ENCODE measurements at places on chromosomes 4 and X.

- no peak for DNase-seq
Measured at GRCh38 chr4:20288846-20289512, 37.3 kb downstream of the SLIT2 start.

DNA sequence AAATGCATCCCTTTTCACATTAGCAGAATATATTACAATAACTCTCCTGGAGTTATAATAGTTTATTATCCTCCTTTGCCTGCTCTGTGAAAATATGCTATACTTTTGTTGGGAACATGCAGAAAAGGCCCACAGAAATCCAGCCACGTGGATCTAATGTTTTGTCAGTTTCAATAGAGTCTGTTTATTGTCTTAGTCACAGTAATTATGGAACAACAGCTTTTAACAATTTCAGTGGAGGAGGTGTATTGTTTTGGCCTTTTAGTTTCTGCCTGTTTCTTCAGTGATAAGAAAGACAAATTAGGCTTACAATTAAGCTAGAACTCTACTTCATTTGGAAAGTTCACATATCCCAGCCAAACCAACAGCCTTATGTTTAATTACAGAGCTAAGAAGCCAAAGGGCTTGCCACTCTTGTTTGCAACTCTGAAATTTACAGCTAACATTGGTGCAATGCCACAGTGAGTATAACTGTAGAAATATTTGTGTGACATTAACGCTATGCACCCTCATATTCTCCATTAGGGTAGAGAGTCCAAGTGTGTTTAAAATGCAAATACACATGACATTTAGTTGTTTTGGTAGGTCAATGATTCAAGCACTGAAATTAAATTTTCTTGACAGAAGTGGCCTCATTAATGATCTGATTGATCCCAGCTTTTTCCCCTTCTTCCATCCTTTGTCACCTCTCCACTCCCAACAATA, 175.8 kb downstream of the USP46 start:
- no peak for DNase-seq

- no peak for DNase-seq
Measured at GRCh38 chrX:43745938-43746721, 90.0 kb downstream of the MAOA start.

- no peak for DNase-seq
Measured at GRCh38 chrX:63050225-63050624, 300.9 kb downstream of the SPIN4 start.

- DNase-seq = no peak
Measured at GRCh38 chr4:80812145-80812544, 218.4 kb upstream of the BMP3 start.

DNA sequence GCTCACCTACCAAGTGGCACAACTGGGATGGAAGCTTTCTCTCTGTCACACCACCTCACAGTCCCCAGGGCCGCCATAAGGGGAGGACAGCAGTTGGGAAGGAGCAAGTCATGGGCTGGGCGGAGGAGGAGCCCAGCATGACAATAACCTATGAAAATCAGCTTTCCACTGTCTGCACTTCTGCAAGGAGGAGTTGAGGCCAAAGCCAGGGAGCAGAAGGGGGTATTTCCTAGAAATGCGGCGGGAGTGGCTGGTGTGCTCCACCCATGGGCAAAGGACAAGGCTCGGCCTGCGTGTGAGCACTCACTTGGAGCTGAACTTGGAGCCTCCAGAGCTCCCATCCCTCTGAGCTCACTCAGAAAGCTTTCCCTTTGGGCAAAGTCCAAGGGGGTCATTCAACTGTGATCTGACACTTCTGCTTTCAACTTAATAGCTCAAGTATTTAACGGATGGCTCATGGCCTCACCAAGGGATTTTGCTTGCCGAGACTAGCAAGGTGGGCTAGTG, 18.5 kb downstream of the APLN start:
- DNase-seq = no peak

DNA sequence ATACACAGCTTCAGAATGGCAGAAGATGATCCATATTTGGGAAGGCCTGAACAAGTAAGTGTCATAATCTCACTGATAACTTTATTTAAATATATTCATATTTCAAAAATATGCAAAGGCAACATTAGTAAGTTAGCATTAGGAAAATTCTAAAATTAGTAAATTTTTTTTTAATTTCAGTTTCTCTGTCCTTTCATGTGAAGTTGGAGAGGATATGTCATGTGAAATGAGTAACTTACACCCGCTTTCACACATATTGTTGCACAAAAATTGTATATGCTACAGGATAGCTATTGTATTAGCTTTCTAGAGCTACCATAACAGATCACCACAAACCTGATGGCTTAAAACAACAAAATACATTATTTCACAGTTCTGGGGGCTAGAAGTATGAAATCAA, 24.3 kb downstream of the NFKB1 start:
- DNase-seq = no peak

- no peak for DNase-seq
Measured at GRCh38 chrX:68681443-68681941, 34.0 kb downstream of the STARD8 start.

DNA sequence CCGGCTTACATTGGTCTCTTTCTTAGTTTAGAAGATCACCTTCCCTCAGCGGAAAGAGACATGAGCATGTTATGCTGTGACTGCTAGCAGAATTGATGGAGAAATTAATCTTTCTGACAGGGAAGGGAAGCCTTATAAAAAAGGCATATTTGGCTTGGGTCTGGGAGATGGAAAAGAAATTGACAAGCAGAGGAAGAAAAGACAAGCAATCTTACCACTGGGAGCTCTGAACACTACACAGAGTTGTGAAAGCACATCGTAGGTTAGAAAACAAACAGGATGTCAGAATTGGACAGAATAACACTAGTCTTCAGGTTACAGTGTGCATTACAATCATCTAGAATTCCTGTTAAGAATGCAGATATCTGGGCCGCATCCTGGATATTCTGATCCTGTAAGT, 1493.8 kb upstream of the IGFBP7 start:
- DNase-seq = no peak

GRCh38 chr4:183287677-183288076, 32.4 kb downstream of the CLDN22 start:
- no peak for DNase-seq

DNA sequence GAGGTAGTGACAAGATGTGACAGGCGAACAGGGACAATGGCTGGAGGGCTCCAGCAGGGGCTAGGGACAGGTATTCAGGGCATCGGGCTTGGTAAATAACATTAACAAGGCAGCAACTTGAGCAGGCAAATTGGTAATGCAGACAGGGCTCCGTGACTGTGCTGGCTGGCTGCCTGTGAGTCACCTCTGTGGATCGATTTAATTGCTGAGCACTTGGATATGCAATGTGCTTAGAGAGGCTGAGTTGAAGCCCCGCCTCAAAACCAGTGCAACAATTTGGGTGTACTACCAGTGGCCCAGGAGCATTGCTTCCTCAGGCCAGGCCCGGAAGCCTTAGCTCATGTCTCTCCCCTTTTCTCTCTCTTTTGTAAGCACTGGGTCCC, 19.5 kb downstream of the CNGA2 start:
- DNase-seq = no peak

DNA sequence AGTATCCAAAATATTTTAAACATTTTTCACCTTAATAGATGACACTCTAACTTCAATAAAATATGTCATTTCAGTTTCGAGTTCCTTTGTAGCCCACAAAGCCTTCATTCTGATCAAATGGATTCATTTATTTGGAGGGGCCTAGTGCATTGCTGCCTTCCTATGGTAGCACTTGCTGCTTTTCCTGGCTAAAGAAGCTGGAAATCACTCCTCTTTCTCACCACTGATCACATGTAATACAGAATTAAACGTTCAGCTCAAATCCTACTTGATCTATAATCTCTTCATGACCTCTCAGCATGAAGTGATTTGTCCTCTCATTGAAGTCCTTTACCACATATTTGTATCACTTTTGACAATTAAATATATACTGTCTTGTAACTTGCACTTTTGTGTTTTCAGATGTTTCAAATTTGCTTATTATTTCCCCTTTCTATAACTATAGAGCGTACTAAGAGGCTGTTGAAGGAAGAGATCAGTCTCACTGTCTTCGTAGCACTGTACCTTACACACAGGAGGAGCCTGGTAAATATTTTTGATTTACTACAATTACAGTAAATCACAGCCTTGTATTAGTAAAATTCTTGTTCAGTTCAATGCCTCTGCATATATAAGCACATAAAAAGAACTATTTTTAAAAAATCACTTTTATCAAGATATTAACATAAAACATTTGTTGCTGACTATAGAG, 555 bp downstream of the CFI start:
- DNase-seq = no peak

DNA sequence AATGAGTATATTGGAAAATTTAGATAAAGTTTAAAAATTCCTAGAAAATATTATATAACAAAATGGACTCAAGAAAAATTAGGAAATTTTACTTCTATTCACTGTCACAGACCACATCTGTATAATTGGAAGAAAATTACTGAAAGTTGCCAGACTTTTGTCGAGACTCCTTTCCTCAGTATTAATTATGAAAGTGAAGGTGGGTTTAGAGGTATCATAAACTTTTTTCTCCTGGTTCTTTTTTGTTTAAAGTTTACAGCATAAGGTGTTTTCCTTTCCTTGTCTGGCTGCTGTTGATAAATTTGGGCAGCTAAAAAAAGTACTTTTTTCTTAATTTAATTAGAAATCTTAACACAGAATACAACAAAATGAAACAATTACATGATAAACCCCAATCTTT, 6.7 kb upstream of the TEX13D start:
- DNase-seq = no peak

- no peak for DNase-seq
Measured at GRCh38 chrX:29852767-29853166, 362.6 kb upstream of the MAGEB2 start.

GRCh38 chr4:74619931-74620702, 174.2 kb downstream of the BTC start:
- DNase-seq = no peak

All from activated T-helper 1 cell treated with Interleukin-2 at 50 U/mL for 16 hours (primary cell).